ENCODE measurements at places on chromosomes 7 and 10. TPM values are rescaled to one million over a fixed set of nuclear protein-coding genes. Genes with fewer than 3 reads are reported as not detected.

DNA sequence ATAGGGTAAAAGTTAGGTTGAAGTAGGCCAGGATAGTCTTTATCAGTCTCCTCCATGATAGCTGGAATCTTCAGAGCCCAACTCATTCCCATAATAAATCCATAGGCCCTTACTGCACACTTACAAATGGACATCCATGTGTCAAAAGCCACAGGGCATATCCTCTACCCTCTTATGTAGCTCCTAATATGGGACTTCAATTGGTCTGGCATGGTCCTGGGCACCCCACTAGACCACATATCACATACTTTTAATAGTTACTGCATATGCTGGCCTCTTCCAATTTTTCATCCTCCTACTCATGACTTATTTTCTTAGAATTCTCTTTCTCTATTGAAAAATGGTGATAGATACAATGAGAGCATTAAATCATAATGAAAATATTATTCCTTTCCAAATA, 169.3 kb downstream of the MAGI2 start:
- peak overlapping the region; percentile 74 for H3K27ac ChIP-seq
- no peaks in the 10 kb centered on the region for H3K27me3 ChIP-seq
- H3K4me3 ChIP-seq = 0 out of 2 replicates have a peak overlapping the region, but pooled peaks have one; percentile 50
- H3K36me3 ChIP-seq = no peaks in the 10 kb centered on the region
- DNase-seq = peak; percentile 64

GRCh38 chr10:6255548-6256061, 52.9 kb downstream of the PFKFB3 start:
- no peaks in the 10 kb centered on the region for H3K4me1 ChIP-seq
- no peaks in the 10 kb centered on the region for H3K27me3 ChIP-seq
- H3K27ac ChIP-seq = no peak overlapping the region
- H3K36me3 ChIP-seq = no peaks in the 10 kb centered on the region
- DNase-seq = no peak

DNA sequence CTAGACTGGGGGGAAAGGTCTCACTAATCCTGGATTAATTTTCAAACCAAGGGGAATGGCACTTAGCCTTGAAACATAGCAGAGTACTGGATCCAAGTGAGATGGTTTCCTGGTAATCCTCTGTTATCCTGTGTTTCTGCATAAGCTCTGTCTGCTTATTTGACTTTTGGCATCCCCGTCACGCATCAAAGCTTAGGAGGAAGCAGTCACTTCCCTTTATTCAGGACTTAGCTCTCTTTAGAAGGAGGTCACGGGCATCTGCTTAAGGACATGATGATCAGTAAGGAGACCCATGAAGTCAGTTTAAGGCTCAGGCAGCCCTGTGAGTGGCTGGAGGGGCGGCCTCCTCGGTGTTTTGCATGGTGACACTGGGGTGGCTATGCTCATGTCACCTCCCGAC, 30.0 kb downstream of the TSPAN15 start:
- H3K27ac ChIP-seq = no peak overlapping the region
- DNase-seq = no peak
- H3K36me3 ChIP-seq = no peaks in the 10 kb centered on the region
- H3K4me3 ChIP-seq = no peak overlapping the region
- H3K27me3 ChIP-seq = 0 out of 2 replicates have a peak, but pooled peaks cover 4% of the 10 kb centered on the region

The GSTO2 gene
- total RNA-seq = 1.1 TPM

GRCh38 chr7:157979636-157980340, 607.8 kb downstream of the PTPRN2 start:
- no peak for DNase-seq
- no peak overlapping the region for H3K4me3 ChIP-seq

- no peaks in the 10 kb centered on the region for H3K27me3 ChIP-seq
- H3K36me3 ChIP-seq = no peaks in the 10 kb centered on the region
- no peaks in the 10 kb centered on the region for H3K4me1 ChIP-seq
- no peak overlapping the region for H3K27ac ChIP-seq
- DNase-seq = no peak
- H3K4me3 ChIP-seq = no peak overlapping the region
Observed at GRCh38 chr7:53100091-53100490, 64.7 kb downstream of the POM121L12 start.

- H3K27me3 ChIP-seq = peaks cover 5% of the 10 kb centered on the region
- H3K36me3 ChIP-seq = no peaks in the 10 kb centered on the region
- H3K4me3 ChIP-seq = no peak overlapping the region
- DNase-seq = no peak
- no peak overlapping the region for H3K27ac ChIP-seq
- H3K4me1 ChIP-seq = no peaks in the 10 kb centered on the region
Observed at GRCh38 chr7:120873401-120873800, 15.5 kb upstream of the TSPAN12 start.

The SH3PXD2A gene
- 64.0 TPM for total RNA-seq

DNA sequence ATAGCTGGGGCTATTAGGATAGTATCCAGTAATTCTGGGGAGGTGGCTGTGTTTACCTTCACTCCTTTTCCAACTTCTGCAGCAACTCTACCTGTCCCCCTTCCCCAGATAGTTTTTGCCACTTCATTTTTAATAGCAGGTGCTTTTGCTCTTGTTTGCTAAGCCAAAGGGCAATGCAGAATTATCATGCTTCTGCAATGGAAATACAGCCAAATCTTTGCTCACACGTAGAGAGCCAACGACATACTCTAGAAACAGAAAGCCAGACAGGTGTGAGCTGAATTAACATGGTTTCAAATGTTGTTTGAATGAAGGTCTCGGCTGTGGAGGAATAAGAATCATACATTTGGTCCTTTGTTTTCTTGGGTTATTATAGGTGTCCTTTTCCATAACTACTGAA, 14.4 kb downstream of the PLEKHS1 start:
- H3K27ac ChIP-seq = no peak overlapping the region
- peaks cover 48% of the 10 kb centered on the region for H3K27me3 ChIP-seq
- DNase-seq = no peak
- no peak overlapping the region for H3K4me3 ChIP-seq
- H3K4me1 ChIP-seq = no peaks in the 10 kb centered on the region
- H3K36me3 ChIP-seq = no peaks in the 10 kb centered on the region

The ACHE gene
- not detected for total RNA-seq

The ITGB8 gene
- 9.9 TPM for total RNA-seq

The TMEM196 gene
- not detected for total RNA-seq

- no peaks in the 10 kb centered on the region for H3K4me1 ChIP-seq
- H3K4me3 ChIP-seq = no peak overlapping the region
- H3K27me3 ChIP-seq = no peaks in the 10 kb centered on the region
- DNase-seq = no peak
- H3K36me3 ChIP-seq = no peaks in the 10 kb centered on the region
- no peak overlapping the region for H3K27ac ChIP-seq
Observed at GRCh38 chr10:88127269-88127668, 263.8 kb downstream of the PTEN start.

DNA sequence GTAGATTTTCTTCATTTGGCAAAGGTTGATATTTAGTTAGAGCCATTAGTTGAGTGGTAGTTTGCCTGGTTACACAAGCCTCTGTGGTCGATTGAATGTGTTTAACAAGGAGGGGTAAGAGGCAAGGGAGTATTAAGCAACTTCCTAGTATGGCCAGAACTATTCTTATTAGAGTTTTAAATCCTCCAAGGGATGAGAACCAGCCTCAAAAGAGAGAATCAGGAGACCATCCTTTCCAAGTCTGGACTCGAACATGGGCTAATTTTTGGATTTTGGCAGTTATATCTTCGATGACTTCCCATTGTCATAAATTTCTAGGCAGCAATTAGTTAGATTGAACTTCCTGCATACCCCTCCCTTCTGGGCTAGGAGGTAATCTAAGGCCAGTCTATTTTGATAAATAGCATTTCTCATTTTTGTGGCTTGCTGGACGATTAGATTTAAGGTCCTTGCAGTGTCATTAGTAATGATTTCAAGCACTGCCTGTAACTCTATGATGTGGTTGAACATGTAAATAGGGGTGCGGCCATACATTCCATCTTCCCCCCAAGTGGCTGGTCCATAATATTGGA, 219.5 kb upstream of the KCND2 start:
- peak overlapping the region; percentile 36 for H3K4me3 ChIP-seq
- DNase-seq = peak; percentile 74
- peak overlapping the region; percentile 93 for H3K27ac ChIP-seq
- no peaks in the 10 kb centered on the region for H3K36me3 ChIP-seq
- peaks cover 43% of the 10 kb centered on the region for H3K4me1 ChIP-seq

DNA sequence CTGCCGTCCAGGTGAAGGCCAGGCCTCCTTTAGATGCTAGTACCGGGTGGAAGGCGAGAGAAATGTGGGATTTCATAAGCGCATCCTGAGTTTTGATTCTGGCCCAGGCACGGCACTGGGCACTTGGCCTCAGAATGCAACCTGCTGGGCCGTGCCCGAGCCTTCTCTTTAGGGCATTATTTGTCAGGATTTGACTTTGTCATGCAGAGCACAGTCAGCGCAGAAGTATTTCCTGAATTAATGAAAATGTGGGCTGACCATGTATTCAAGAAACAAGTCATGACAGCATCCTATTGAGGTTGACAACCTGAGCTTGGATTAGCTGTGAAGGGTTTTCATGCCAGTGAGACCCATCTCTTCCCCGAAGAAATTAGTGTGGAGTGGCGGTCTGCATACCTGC, 34.4 kb downstream of the RCC1L start:
- 0 out of 2 replicates have a peak, but pooled peaks cover 4% of the 10 kb centered on the region for H3K4me1 ChIP-seq
- H3K36me3 ChIP-seq = no peaks in the 10 kb centered on the region
- H3K27me3 ChIP-seq = no peaks in the 10 kb centered on the region
- no peak overlapping the region for H3K4me3 ChIP-seq
- no peak overlapping the region for H3K27ac ChIP-seq
